Type B pancreatic cell (in vitro differentiated cells): ENCODE measurements at places on chromosomes 5 and 9. TPM values are rescaled to one million over a fixed set of nuclear protein-coding genes. Genes with fewer than 3 reads are reported as not detected.

DNA sequence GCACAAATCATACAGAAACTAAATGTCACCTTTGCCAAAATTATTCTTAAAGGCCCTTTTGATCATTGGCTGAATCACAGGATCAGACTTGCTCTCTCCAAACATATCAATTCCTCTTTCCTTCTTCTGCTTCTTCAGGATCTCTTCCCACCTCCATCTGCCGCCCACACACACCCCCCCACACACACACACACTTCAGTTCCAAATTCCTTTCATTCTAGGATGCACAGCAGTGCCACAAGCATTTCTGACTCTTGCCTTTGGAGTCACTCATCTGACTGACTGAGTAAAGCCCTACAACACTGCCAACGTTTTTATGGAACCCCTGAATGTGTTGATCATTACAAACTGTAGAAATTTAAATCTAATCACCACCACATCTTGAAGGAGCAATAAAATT lies 22.9 kb downstream of the DNAH5 start:
- no peaks in the 10 kb centered on the region for H3K4me1 ChIP-seq
- H3K27ac ChIP-seq, result no peak overlapping the region

GRCh38 chr5:144566747-144567420 lies 396.2 kb downstream of the KCTD16 start:
- no peaks in the 10 kb centered on the region for H3K36me3 ChIP-seq
- H3K4me3 ChIP-seq, result no peak overlapping the region
- H3K27ac ChIP-seq, result no peak overlapping the region

DNA sequence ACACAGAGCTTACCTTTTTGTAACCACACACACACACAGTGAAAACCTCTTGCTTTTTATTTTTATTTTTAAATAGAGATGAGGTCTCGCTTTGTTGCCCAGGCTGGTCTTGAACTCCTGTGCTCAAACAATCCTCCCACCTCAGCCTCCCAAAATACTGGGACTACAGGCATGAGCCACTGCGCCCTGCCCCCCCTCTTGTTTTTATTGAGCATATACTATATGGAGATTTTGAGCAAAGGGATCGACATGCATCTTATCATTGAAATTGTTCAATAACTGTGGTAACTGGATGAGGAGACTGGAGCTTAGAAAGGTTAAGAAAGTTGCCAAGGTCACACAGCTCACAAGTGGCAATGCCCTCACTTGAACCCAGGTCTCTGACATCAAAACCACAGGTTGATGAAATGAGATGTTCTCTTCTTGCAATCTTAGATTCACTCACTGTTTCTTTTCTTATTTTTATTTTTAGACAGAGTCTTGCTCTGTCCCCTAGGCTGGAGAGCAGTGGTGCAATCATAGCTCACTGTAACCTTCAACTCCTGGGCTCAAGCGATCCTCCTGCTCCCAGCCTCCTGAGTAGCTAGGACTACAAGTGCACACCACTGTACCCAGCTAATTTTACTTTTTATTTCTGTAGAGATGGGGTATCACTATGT lies 26.8 kb upstream of the STXBP1 start:
- H3K27me3 ChIP-seq, result peaks cover 3% of the 10 kb centered on the region
- no peaks in the 10 kb centered on the region for H3K36me3 ChIP-seq
- H3K4me3 ChIP-seq, result no peak overlapping the region
- H3K4me1 ChIP-seq, result peaks cover 10% of the 10 kb centered on the region
- peak overlapping the region; percentile 98 for H3K27ac ChIP-seq

DNA sequence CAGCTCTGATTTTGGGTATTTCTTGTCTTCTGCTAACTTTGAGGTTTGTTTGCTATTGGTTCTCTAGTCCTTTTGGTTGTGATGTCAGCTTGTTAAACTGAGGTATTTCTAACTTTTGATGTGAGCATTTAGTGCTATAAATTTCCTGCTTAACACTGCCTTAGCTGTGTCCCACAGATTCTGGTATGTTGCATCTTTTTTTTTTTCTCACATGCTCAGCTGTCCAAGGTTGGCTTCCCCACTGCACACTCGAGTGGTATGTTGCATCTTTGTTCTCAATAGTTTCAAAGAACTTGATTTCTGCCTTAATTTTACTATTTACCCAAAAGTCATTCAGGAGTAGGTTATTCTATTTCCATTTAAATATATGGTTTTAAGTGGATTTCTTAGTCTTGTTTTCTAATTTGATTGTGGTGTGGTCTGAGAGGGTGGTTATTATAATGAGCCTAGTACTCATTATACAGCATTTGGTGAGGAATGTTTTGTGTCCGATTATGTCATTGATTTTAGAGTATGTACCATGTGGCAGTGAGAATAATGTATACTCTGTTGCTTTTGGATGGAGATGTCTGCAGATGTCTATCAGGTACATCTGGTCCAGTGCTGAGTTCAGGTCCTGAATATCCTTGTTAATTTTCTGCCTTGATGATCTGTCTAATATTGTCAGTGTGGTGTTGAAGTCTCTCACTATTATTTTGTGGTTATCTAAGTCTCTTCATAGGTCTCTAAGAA lies 42.2 kb upstream of the IFNE start:
- H3K27ac ChIP-seq, result no peak overlapping the region
- no peak overlapping the region for H3K4me3 ChIP-seq
- H3K27me3 ChIP-seq, result no peaks in the 10 kb centered on the region
- H3K36me3 ChIP-seq, result peaks cover 10% of the 10 kb centered on the region
- DNase-seq, result no peak

DNA sequence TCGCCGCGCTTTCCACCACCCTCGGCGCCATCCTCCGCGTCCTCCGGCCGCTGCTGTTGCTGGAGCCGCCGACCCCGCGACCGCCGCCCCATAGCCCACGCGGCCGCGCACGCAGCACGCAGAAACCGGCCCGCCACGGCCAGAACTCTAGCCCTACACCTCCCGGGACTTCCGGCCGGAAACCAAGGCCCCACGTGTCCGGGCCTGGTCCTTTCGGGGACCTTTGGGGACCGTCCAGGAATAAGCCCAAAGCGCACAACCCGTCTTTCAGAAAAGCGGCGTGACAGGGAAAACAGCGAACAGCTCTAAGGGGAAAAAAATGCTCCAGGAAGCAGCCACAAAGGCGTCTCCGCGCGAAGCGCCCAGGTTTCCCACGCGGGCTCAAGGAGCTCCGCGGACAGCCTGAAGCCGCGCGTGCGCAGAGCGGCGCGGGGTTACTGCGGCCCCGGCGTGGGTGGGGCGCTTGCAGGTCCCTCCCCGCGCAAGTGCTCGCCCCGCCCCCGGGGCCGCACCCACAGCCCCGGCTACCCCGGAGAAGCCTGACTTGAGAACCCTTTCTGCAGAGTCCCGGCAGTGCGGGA lies at the start of the genes NSUN2 and SRD5A1:
Gene NSUN2, minus strand, starts transcription at position 157 of the 581 bp plus-strand sequence. Its CDS starts 65 bp downstream, at position 92.
Gene SRD5A1, plus strand, starts transcription at position 553 of the 581 bp plus-strand sequence. CDS start 137 bp downstream, outside the sequence.
- peaks cover 29% of the 10 kb centered on the region for H3K4me1 ChIP-seq
- peak; percentile 96 for DNase-seq
- H3K36me3 ChIP-seq, result peaks cover 28% of the 10 kb centered on the region
- H3K4me3 ChIP-seq, result peak within 1 kb of the TSS; percentile 100

DNA sequence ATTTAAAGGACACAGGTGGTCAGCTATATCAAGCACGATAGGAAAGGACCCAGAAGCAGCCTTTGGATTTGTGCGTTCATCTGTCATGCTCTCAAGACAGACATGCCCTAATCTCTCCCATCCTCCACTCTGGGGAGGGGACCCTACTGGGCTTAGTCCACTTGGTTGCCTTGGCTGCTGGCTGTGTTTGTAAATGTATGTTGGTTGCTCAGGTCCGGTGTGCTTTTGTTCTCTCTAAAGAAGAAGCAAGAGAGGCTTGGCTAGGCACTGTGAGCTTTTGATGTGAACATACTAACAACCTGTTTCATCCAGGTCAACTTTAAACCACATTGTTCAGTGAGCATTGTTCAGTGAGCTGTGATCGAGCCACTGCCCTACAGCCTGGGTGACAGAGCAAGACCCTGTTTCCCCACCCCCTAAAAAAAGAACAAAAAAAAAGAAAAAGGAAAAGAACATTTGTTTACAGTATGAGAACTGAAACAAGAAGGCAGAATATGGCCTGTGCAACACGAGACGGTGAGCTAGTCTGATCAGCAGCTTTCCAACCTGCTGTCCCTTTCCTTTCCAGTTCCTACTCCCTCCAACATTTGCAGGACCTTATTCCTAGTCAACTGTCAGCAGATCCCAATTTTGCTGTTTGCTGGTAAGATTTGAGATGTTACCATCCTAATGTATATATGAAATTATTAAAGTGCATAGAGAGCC lies 228.3 kb downstream of the ARHGAP26 start:
- no peak for DNase-seq
- no peak overlapping the region for H3K27ac ChIP-seq
- H3K27me3 ChIP-seq, result no peaks in the 10 kb centered on the region

DNA sequence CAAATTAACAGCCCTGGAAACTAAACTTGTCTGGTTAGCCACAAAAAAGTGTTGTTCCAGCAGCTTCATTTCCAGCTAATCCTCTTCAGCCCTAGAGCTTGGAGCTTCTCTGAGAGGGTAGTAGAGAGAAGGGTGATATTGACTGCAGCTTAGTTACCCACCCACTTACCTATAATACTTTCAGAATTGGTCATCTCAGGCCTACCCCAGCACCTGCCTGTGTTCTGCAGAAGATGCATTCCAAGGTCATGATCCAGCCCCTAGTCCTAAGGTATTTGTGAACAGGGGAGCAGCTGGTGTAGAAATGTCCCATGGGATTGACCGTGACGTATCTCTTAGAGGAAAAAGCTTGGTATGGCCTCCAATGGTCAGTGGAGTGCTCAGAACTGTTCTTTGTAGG lies 289.0 kb downstream of the NR3C1 start:
- no peaks in the 10 kb centered on the region for H3K27me3 ChIP-seq
- no peak overlapping the region for H3K27ac ChIP-seq
- no peak for DNase-seq
- H3K36me3 ChIP-seq, result peaks cover 3% of the 10 kb centered on the region
- H3K4me3 ChIP-seq, result no peak overlapping the region
- H3K4me1 ChIP-seq, result peaks cover 17% of the 10 kb centered on the region

- peaks cover 5% of the 10 kb centered on the region for H3K4me1 ChIP-seq
- H3K27ac ChIP-seq, result no peak within 1 kb of the TSS
- H3K4me3 ChIP-seq, result peak within 1 kb of the TSS; percentile 44
- no peaks in the 10 kb centered on the region for H3K36me3 ChIP-seq
These were observed at the start of gene TERT for GRCh38 chr5:1294835-1295649. Gene TERT, minus strand, starts transcription at chr5:1295068. Its CDS starts 79 bp downstream, at chr5:1294989.

- DNase-seq, result peak; percentile 88
- H3K4me1 ChIP-seq, result peaks cover 50% of the 10 kb centered on the region
- peak overlapping the region; percentile 82 for H3K4me3 ChIP-seq
These were observed 190.0 kb downstream of the FANCC start for GRCh38 chr9:95127249-95128176.

GRCh38 chr9:96279932-96280331 lies 22.0 kb downstream of the HSD17B3 start:
- no peaks in the 10 kb centered on the region for H3K36me3 ChIP-seq
- peak overlapping the region; percentile 91 for H3K27ac ChIP-seq
- peak overlapping the region; percentile 64 for H3K4me3 ChIP-seq

GRCh38 chr5:128920345-128921215 lies 44.7 kb upstream of the SLC27A6 start:
- H3K4me1 ChIP-seq, result no peaks in the 10 kb centered on the region
- no peaks in the 10 kb centered on the region for H3K36me3 ChIP-seq
- H3K27ac ChIP-seq, result no peak overlapping the region

DNA sequence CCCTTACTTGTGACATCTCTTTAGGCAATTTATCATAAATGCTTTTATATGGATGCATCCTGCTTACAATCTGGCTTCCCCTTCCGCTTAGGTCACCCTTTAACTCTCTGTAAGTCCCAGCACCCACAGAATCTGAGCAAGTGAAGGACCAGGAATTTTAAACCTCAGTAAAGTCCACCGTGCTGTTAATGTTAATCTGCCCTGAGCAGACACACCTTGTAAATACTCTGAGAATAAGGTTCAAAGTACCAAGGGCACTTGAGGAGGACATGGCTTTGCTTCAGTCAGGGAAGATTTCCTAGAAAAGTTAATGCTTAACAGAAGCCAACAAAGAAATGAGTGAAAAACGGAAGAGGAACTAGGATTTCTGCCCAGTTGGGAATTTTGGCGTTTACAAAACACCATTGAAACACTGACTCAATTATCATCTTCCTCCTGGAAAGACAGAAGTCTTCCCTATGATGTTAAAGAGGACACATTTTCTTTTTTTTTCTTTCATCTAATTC lies 26.4 kb upstream of the TTC39B start:
- H3K36me3 ChIP-seq, result no peaks in the 10 kb centered on the region
- no peak overlapping the region for H3K4me3 ChIP-seq
- DNase-seq, result no peak

DNA sequence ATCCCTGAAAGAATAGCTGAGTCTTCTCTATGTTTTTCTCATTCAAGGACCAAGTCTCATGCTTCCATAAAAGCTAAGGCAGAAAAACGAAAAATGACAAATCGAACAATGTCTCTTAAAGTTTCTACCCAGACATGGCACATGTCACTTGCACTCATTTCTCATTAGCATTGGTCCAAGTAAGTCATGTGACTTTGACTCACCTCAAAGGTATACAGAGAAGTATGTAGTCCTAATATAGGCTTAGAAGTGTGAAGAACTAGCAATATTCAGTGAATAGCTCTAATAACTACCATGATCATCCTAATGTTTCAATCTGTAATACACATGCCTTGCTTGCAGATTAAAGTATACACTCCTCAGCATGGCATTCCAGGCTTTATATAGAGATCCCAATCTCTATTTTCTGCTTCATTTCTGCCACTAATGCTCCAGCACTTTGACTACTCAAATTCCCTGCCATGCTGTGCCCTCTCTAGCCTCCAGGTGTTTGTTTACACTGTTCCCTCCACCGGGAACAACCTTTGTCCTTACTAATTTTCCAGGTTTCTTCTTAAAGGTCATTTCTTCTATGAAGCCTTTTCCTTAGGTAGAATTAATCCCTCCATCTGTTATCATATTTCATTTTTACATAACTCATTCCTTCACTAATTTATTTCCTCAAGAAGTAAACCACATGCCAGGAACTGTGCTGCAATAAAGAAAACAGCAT lies 98.9 kb downstream of the CEMIP2 start:
- H3K4me3 ChIP-seq, result no peak overlapping the region
- no peak for DNase-seq
- H3K27me3 ChIP-seq, result no peaks in the 10 kb centered on the region
- H3K27ac ChIP-seq, result no peak overlapping the region
- peaks cover 5% of the 10 kb centered on the region for H3K4me1 ChIP-seq

DNA sequence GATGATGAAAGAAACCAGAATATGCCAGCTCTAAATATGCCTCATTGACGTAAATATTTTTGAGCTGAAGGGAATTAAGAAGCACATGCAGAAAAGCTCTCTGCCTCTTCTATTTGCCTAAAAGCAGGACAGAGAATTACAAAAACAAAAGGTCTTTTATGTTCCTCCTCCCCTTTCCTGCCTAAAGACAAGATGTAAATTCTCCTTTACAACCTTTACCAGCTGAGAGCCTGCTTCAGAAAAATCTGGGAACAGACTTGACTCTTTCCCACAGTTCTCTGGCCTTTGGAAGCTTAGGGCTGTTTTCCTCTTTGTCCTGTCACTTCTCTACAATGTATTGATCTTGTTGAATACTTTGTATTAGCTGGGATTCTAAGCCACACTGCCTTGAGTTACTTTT lies 199.7 kb downstream of the TMC1 start:
- H3K4me3 ChIP-seq, result no peak overlapping the region
- DNase-seq, result no peak
- no peaks in the 10 kb centered on the region for H3K36me3 ChIP-seq
- no peak overlapping the region for H3K27ac ChIP-seq
- H3K4me1 ChIP-seq, result no peaks in the 10 kb centered on the region

Gene KCNMB1
- 0.12 and 0.34 TPM in 2 replicates for total RNA-seq

Gene ECSCR
- total RNA-seq, result not detected in 2 replicates

Gene RPS23
- 2,642 and 2,645 TPM in 2 replicates for total RNA-seq

Gene PAEP
- total RNA-seq, result not detected in 2 replicates

Gene TMC1
- total RNA-seq, result not detected in 2 replicates

Gene CDKN2B-AS1
- total RNA-seq, result 0.58 and 1.5 TPM in 2 replicates

Gene ZBED3
- total RNA-seq, result 12.5 and 15.4 TPM in 2 replicates

Gene FOXD1
- 1.3 and 15.9 TPM in 2 replicates for total RNA-seq

Gene TXNDC8
- total RNA-seq, result not detected in 2 replicates
